HCT116 (cell line): ENCODE measurements at places on chromosomes 2 and 18. TPM values are rescaled to one million over a fixed set of nuclear protein-coding genes. Genes with fewer than 3 reads are reported as not detected.

DNA sequence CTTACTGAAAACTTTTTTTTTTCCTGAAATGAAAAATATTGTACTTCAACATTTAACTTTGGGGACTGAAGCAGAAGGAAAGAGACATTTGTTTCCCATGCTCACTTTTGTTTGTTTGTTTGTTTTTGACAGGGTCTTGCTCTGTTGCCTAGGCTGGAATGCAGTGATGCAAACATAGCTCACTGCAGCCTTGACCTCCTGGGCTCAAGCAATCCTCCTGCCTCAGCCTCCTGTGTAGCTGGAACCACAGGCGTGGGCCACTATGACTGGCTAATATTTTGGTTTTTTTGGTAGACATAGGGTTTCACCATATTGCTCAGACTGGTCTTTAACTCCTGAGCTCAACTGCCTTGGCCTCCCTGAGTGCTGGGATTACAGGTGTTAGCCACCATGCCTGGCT, 70.9 kb upstream of the SPTBN1 start:
- no peak for DNase-seq

DNA sequence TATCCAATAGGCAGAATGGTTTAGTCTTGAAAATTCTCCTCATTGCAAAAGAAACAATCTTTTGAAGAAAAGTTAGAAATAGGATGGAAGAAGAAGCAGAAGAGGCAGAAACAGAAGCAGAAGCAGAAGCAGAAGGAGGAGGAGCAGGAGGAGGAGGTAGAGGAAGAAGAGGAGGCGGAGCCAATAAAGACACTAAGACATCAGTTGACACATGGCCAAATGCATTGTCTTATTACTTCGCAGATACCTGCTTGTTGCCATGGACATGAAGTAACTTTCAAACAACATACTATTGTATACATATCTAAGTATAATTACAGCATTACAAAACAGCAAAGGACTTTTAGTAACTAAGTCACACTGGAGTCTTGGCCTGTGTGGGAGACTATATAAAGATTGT, 606.3 kb downstream of the METTL4 start:
- DNase-seq: no peak

The RAX gene
- total RNA-seq: not detected

- no peak for DNase-seq
Observed at GRCh38 chr2:80748592-80748991, 444.0 kb upstream of the LRRTM1 start.

- peak; percentile 27 for DNase-seq
Observed at GRCh38 chr2:70984576-70985282, 6.3 kb downstream of the ANKRD53 start.

DNA sequence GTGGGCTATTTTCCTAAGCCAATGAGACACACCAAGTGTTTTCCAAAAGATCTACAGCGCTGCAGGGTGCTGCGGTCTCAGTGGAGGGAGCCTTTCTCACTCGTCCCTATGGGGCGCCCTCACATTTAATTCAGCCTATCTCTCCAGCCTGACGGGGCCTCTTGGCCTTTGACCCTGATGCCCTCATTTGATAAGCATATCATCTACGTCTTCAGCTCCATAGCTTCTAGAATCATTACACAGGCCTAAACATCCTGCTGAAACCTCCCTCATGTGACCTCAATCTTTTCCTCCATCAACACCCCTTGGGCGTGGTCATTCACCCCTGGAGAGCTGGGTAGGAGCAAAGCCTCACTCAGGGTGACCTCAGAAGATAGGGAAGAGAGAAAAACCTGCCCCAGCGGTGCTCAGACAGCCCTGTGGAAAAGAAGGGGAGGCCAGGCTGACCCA, 57.4 kb downstream of the CYP26B1 start:
- DNase-seq: no peak

The TWIST2 gene
- total RNA-seq: not detected

- peak; percentile 42 for DNase-seq
Observed at GRCh38 chr2:238513346-238513745, 86.6 kb downstream of the ASB1 start.

- DNase-seq: no peak
Observed at GRCh38 chr2:107817378-107817777, 9.3 kb upstream of the RGPD4 start.

The CAPN14 gene
- total RNA-seq: not detected

The SERPINB12 gene
- not detected for total RNA-seq

The PSTPIP2 gene
- 20.0 TPM for total RNA-seq

DNA sequence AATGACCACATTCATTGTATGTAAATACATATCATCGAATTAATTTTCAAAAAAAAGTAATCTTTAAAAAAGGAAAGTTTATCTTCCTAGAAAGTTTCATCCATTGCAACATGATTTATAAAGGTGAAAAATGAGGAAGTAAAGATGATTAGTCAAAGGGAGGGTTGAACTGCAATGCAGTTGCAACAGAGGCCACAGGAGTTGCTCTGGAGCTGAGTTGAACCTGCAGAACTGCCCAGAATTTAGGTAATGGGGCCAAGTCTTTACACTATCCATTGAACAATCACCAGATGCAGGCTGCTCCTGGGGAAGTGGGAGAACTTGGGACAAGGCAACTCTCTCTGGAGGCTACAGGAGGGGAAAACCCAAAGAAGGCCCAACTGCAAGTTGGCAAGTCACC, 390.7 kb downstream of the METTL4 start:
- DNase-seq: no peak

The TLX2 gene
- total RNA-seq: not detected

DNA sequence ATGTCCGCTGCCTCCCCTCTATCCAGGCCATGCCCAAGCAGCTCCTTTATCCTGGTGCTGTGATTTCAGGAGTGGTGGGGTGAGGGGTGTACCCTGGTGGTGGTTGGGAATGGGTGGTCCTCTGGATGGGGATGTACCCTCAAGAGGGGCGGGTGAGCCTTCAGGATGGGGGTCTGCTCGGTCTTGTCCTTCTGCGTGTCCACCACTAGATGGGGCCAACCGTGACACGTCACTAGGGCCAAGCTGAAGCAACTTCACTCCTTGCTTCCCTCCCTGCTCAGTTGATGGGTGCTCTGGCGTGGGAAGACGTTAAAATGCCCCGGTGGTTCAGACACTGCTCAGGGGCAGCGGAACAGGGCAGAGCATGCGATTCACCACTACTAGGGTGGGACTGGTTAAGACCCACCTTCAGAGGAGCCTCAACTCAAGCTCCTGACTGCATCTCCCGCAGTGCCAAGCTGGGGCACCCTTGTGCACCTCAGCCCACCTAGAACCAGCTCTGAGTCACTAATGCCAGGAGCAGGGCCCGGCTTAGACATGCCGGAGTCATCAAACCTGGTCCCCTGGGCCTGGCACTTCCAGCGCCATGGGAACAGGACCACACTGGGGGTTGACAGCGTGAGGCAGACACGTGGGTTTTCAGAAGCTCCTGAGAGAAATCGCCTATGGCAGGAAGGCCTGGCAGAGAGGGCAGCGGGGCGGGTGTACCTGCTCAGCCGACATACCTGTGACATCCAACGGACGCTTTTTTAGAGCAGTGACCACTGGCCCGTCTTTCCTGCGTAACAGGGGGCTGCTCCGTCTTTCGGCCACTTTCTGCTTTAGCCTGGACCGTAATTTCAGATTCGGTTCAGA, 256.7 kb downstream of the HDAC4 start:
- DNase-seq: peak; percentile 21

The DPP4 gene
- total RNA-seq: 3.6 TPM

- no peak for DNase-seq
Observed at GRCh38 chr2:42964439-42965083, 172.2 kb upstream of the HAAO start.

DNA sequence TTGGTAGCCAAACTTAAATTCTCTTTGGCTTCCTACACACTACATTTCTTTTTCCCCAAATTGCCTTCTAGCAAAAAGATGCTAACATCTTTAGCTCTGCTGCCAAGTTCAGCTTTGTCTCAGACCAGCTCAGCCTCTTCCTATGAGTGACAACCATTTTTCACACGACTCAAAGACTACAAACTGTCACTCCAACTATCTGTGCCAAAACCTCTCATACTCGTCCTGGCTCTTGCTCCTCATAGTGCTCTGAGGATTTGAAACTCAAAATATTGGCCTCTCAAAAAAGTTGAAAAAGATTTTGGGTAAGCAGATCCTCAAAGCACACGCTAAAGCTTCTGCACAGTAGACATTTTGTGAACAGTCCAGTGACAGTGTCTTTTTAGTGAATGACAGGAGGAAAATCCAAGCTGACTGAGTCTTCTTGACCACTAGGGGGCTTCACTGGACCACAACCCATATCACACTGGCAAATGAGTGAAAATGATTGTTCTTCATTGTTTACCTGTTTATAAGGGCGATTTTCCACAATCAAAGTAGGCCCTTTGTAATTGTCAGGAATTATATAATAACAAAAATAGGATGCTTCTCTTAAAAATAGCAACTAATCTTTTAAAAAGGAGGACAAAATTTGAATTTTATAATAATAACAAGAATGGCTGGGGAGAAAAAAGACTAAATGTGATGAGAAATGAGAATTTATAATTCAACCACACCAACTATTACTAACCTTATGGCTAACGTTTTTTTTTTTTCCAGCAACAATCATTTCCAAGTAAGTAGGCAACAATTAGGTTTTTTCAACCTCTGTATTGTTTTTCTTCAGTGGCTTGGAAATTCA, 85.5 kb upstream of the PGAP1 start:
- peak; percentile 42 for DNase-seq

The CDH19 gene
- total RNA-seq: not detected

The SIX2 gene
- 0.54 TPM for total RNA-seq

- no peak for DNase-seq
Observed at GRCh38 chr18:71598374-71598773, 945.8 kb downstream of the CBLN2 start.

- no peak for DNase-seq
Observed at GRCh38 chr18:23356424-23356823, 96.7 kb upstream of the RIOK3 start.

GRCh38 chr2:147662221-147662620, 182.6 kb upstream of the ACVR2A start:
- no peak for DNase-seq

GRCh38 chr18:46621111-46621766, 35.8 kb downstream of the LOXHD1 start:
- DNase-seq: no peak

The SAG gene
- total RNA-seq: not detected

DNA sequence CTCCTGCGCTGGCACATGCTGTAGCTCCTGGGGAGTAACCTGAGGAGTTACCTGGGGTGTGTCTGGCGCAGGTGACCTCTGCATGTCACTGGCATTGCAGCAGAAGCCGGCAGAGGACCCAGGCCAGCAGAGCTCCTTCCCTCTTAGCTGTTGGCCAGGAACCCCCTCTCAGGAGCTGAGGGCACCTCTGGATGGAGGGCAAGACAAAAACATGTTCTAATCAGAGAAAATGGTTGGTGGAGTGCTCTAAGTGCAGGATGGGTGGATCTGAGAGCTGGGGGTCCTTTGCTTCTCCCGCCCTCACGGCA, 44.9 kb upstream of the SNTG2 start:
- no peak for DNase-seq

- DNase-seq: no peak
Observed at GRCh38 chr2:120972286-120972685, 236.6 kb downstream of the GLI2 start.

- DNase-seq: no peak
Observed at GRCh38 chr2:64943387-64944150, 45.6 kb upstream of the SLC1A4 start.

The AQP12B gene
- total RNA-seq: not detected

DNA sequence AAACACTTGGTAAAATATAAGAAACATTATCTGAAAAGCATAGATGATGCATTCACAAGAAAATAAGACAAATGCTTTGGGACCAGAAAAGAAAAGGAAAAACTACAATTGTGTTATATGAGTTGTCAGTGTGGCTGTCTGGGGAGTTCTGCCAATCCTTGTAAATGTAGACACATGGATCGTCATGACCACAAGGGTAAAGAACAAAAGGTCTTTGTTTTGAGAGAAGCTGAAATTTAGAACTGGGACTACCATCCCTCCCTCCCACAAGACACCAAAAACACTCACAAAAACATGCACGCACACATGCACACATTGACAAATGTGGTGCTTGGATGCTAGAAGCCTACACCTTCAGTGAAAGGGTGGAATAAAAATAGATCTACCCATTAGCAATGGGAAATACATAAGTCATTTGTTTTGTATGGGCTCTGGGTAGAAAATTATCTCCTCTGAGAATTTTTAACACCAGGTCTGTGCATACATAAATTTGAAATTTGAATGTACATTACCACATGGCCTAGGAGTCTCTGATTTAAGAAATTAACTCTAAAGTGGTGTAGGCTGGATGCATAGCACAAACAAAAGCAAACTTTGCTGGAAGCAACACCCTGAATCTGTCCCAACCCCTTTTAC, 266.2 kb upstream of the SLC39A10 start:
- no peak for DNase-seq

- DNase-seq: peak; percentile 70
Observed at GRCh38 chr2:226190479-226191252, 609.0 kb downstream of the IRS1 start.

DNA sequence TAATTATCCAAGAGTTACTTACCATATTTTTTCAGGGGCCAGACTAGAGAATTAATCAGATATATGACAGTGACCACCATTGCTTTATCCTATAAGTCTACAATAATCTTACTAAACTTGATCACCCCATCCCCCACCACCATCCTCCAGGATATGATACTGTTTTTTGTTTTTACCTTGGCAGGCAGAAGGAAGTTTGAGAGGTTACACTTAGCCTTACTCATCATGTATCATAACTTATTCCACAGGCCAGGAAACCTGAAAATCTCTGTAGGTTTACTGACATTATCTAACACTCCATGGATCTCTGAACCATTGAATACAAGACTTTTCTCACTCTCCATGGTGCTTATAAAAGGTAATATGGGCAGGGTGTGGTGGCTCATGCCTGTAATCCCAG, 602.7 kb downstream of the KCNJ3 start:
- no peak for DNase-seq

DNA sequence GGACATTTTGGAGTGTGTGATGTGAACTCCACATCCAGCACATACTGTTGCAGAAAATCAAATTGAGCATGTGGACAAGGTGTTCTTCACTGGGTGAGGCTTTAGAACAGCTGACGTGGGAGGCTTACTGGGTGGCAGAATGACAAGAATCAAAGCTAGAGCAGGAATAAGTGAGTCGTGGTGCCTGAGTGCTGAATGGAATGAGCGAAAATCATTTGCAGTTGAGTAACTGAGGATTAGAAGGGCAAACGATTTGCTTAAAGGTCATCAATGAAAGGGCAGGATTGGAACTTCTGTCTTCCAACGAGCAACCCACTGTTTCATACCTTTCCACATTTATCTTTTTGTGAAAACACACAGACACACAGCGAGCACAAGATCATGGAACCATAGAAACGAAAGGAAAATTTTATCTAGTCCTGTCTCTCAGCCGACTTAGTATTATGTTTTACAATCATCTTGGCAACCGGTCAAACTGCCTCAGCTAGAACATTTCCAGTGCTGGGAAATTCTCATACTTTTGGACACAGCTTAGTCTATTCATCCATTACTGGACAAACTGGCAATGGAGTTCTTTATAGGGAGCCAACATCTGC, 7.2 kb upstream of the DAW1 start:
- no peak for DNase-seq

The FAHD2A gene
- 25.4 TPM for total RNA-seq

- DNase-seq: no peak
Observed at GRCh38 chr2:17958466-17959092, 80.1 kb downstream of the KCNS3 start.

The RSAD2 gene
- total RNA-seq: not detected

The RMND5A gene
- 32.4 TPM for total RNA-seq
